Motor neuron (in vitro differentiated cells): ENCODE measurements at places on chromosomes 4 and X.

DNA sequence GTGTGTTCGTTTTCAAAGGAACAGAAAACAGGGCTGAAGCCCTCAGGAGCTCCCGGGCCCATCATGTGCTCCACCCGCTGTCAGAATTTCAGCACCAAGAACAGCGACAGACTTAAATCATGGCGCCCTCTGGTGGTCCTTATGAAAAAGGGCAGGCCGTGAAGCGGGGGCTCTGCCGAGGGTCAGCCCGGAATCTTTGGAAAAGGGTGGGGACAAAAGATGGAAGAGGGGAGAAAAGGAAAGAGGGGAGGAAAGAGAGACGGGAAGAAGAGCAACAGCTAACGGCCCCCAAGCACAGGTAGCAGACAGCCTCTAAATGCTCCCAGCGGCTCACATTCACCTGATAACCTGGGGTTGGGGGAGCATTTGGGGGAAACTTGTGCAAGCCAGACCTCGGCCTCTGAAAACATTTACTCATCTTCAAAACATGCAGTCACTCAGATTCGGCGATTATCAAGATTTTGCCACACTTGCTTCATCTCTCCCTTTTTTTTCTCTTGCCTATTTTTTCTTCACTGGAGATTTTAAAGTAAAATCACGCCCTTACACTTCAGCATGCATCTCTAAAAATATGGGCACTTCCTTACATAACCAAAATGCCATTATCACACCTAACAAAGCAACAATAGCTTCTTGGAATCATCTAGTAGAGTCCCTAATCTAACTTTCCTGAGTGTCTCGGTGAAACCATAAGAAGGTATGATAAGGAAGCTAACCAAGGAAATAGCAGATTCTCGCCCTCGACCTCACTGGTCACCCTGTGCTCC, 28.1 kb upstream of the MAN2B2 start:
- peak; percentile 71 for ATAC-seq

- ATAC-seq, result no peak
Observed at GRCh38 chrX:130094696-130095095, 15.6 kb downstream of the ELF4 start.

- no peak for ATAC-seq
Observed at GRCh38 chrX:102113367-102113766, 12.1 kb upstream of the TCEAL2 start.

- ATAC-seq, result no peak
Observed at GRCh38 chr4:54225598-54226403, 3.3 kb upstream of the PDGFRA start.
